Breast epithelium (tissue), 4 donors: ENCODE measurements at places on chromosomes 6 and 20. TPM values are rescaled to one million over a fixed set of nuclear protein-coding genes. Genes with fewer than 3 reads are reported as not detected.

The PI16 gene
- 5.2 TPM for total RNA-seq

The SIRPD gene
- total RNA-seq = not detected

The ANGPT4 gene
- 1.0 TPM for total RNA-seq

The PTP4A1 gene
- total RNA-seq = 22.9 TPM

- no peak overlapping the region for H3K4me3 ChIP-seq
- no peaks in the 10 kb centered on the region for H3K27me3 ChIP-seq
- DNase-seq = no peak
- no peaks in the 10 kb centered on the region for H3K36me3 ChIP-seq
- no peaks in the 10 kb centered on the region for H3K4me1 ChIP-seq
- H3K27ac ChIP-seq = no peak overlapping the region
Measured at GRCh38 chr6:37482606-37483251, 17.0 kb downstream of the CCDC167 start.

DNA sequence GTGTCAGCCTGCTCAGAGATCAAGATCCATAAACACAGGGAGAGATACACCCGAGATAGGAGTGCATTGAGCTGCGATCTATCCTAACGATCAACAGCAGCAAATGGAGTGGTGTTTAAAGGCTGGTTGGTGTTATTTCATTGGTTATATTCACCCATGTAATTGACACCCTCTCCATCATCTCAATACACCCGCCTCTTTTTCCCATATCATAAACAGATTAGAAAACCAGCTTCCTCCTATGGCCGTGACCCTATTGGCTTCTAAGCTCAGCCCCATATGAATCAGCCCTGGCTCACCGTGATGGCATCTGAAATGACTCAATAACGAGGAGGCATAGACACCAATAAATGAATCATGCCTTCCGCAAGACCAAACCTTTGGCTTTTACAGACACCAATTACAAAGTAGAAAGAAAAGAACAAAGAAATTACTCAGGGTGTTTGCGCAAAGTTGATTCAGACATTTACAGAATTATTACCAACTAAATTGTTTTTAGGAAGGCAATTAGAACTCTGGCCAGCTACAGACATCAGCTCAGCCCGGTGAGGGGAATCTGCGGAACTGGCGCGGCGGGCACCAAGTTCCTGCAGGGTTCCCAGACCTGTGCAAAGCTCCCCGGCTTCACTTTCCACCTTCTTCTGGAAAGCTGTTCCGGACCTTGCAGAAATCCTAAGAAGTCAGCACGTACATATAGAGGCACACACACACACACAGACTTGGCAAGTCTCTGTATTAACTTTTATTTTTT is 11.5 kb downstream of the PMEPA1 start:
- H3K27ac ChIP-seq = peak overlapping the region; percentile 27

- H3K4me3 ChIP-seq = no peak overlapping the region
- DNase-seq = no peak
- no peaks in the 10 kb centered on the region for H3K36me3 ChIP-seq
- no peaks in the 10 kb centered on the region for H3K4me1 ChIP-seq
Measured at GRCh38 chr6:160378882-160379281, 30.7 kb downstream of the SLC22A3 start.

- H3K27me3 ChIP-seq = no peaks in the 10 kb centered on the region
- no peaks in the 10 kb centered on the region for H3K4me1 ChIP-seq
- no peak overlapping the region for H3K27ac ChIP-seq
- no peak for DNase-seq
- peaks cover 3% of the 10 kb centered on the region for H3K36me3 ChIP-seq
- no peak overlapping the region for H3K4me3 ChIP-seq
Measured at GRCh38 chr6:115137910-115138309, 795.1 kb upstream of the HS3ST5 start.

DNA sequence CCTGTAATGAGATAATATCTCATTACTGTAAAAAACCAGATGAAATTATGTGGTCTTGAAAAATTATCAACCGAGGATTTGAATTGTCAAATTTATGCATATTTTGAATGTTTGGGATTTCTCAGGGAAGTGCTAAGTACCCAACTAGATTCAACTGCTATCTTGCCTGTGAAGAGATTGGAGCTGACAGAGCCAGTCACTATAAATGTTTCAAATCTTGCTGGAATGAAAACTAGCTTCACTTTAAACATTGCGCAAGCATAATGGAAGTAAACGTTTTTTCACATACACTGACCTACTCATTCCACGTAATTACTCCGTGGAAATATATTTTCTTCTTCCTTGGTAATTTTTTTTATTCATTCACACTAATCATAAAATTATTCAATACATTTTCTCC is 46.7 kb downstream of the TMEM170B start:
- H3K4me1 ChIP-seq = no peaks in the 10 kb centered on the region
- H3K27ac ChIP-seq = no peak overlapping the region

DNA sequence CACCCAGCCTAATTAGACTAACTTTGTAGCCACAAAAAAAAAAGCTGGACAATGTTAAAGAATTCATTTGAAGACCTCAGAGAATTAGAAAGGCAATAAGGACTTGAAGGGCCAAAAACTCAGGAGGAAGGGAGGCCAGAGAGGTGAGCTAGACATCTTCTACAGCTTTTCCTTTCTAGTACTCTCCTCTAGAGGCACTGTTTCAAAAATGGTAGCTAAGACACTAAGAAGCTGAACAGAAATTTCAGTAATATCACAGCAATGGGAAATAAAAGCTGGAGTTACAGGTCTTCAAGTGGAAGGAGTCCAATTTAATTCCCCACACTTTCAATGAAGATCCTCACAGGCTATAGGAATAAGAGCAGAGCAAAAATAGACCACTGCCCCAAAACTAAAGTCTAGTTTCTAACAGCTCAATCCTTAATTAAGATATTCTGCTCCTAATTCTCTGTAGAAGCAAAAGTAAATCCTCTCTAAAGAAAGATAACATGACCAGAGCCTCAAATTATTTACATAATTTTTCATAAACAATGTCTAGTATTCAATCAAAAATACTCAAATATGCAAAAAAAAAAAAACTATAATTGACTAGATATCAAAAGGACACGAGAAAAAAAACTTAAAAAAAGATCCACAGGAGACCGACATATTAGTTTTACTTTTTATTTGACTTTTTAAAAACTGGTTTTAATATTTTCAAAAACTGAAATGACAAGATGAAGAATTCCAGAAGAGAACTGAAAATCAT is 63.7 kb downstream of the RNGTT start:
- DNase-seq = no peak
- no peaks in the 10 kb centered on the region for H3K4me1 ChIP-seq
- no peaks in the 10 kb centered on the region for H3K36me3 ChIP-seq
- H3K27ac ChIP-seq = no peak overlapping the region
- H3K27me3 ChIP-seq = no peaks in the 10 kb centered on the region

- no peaks in the 10 kb centered on the region for H3K27me3 ChIP-seq
- no peak for DNase-seq
- H3K4me3 ChIP-seq = peak overlapping the region; percentile 93
- no peaks in the 10 kb centered on the region for H3K4me1 ChIP-seq
- no peaks in the 10 kb centered on the region for H3K36me3 ChIP-seq
Measured at GRCh38 chr20:43590036-43590391, 723 bp upstream of the IFT52 start.

GRCh38 chr20:57670288-57671071 is 39.3 kb downstream of the PMEPA1 start:
- no peak overlapping the region for H3K27ac ChIP-seq
- no peak overlapping the region for H3K4me3 ChIP-seq
- DNase-seq = no peak

DNA sequence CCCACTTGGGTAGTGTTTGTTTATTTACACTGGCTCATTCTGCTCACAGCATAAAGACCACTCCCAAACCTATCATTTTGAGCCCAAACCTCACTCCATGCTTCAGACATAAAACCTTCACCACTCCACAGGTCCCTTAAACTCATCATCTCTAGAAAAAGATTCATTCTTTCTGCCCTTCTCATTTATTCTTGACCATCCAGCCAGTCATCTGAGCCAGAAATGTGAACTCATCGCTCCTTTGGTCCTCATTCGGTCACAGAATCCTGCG is 12.4 kb downstream of the TPMT start:
- no peak overlapping the region for H3K4me3 ChIP-seq
- H3K27me3 ChIP-seq = no peaks in the 10 kb centered on the region
- no peak for DNase-seq
- no peaks in the 10 kb centered on the region for H3K4me1 ChIP-seq

DNA sequence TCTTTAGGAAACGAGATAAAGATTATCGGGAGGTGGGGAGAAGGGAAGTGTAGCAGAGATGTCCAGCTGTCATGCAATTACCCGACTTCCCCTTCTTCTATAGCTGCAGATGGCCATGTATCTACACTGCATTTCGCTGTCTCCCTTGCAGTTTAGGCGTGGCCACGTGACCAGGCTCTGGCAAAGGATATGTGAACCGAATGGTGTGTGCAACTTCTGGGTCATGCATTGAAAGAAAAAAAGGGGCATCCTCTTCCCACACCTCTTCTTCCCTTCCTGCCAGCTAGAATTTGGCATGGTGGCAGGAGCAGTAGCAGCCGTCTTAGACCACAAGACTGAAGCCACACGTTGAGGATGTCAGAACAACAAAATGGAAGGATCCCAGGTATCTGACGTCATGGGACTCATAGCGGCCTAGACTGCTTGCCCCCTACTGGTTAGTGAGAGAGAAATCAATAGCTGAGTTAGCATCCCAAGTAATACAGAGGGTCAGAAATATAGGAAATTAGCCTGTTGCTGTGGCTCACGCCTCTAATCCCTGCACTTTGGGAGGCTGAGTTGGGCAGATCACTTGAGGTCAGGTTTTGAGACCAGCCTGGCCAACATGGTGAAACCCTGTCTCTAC is 32.8 kb downstream of the TCF15 start:
- peaks cover 12% of the 10 kb centered on the region for H3K27me3 ChIP-seq
- DNase-seq = no peak
- no peaks in the 10 kb centered on the region for H3K4me1 ChIP-seq
- no peak overlapping the region for H3K4me3 ChIP-seq
- no peaks in the 10 kb centered on the region for H3K36me3 ChIP-seq

- DNase-seq = no peak
- H3K36me3 ChIP-seq = no peaks in the 10 kb centered on the region
- no peaks in the 10 kb centered on the region for H3K4me1 ChIP-seq
- H3K27me3 ChIP-seq = no peaks in the 10 kb centered on the region
- no peak overlapping the region for H3K4me3 ChIP-seq
- H3K27ac ChIP-seq = no peak overlapping the region
Measured at GRCh38 chr20:2299301-2299700, 3.5 kb downstream of the TGM3 start.
